Endothelial cell (in vitro differentiated cells): ENCODE measurements at places on chromosomes 12 and 14. TPM values are rescaled to one million over a fixed set of nuclear protein-coding genes. Genes with fewer than 3 reads are reported as not detected.

- no peak for DNase-seq
- H3K27me3 ChIP-seq: peaks cover 3% of the 10 kb centered on the region
- H3K36me3 ChIP-seq: no peaks in the 10 kb centered on the region
- peaks cover 14% of the 10 kb centered on the region for H3K4me1 ChIP-seq
Observed at GRCh38 chr12:14905269-14906004, 19.8 kb upstream of the MGP start.

- DNase-seq: no peak
- no peaks in the 10 kb centered on the region for H3K36me3 ChIP-seq
- peaks cover 30% of the 10 kb centered on the region for H3K4me1 ChIP-seq
- H3K27me3 ChIP-seq: peaks cover 3% of the 10 kb centered on the region
Observed at GRCh38 chr12:12505544-12506495, 56.8 kb downstream of the DUSP16 start.

The NID2 gene
- 80.8 TPM for total RNA-seq

DNA sequence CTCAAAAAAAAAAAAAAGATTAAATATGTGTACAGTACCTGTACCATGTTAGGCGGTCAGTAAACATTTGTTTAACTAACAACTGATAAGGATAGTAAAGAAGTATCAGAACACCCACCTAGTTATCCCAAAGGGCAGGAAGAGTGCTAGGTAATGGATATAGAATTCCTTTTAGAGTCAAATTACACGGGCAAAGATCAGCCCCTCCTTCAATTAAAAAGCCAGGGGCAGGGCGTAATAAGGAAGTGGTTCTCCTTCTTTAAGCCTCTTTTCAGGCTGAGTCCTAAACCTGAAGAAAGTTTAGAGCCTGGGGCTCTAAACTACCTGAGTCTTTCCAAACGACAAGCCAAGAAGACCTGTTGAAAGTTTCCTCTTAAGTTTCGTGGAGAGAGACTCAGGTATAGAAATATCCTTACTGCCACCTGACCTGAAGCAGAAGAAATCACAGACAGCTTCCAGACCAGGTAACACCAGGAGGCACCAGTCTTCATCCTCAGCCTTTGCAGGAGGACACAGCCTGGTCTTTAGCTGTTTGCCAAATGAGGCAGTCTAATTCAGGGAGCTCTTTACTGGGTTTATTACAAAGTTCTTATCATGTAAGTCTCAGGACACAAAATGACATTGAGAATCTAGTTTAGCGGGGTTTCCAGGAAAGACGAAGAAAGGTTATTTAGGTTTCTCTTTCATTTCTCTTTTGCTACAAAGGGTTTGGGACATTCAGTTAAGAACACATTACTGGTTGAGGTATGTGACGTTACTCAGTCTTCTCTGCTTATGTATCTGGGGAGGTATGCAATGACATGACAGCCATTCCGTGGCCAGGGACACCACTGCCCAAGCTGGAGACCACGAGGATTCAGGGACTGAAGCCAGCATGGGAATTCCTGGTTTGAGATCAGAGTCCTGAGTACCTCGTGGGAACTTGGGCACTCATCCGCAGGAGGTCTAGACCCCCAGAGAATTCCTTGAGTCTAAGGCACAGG is at the start of gene BCL2L14:
BCL2L14 (plus strand) TSS at position 266 of the 983 bp plus-strand sequence. CDS start 8,367 bp downstream, outside the sequence.
- H3K4me3 ChIP-seq: no peak within 1 kb of the TSS
- peaks cover 10% of the 10 kb centered on the region for H3K4me1 ChIP-seq
- H3K27ac ChIP-seq: peak within 1 kb of the TSS; percentile 22
- H3K27me3 ChIP-seq: peaks cover 1% of the 10 kb centered on the region
- no peak for DNase-seq

- peak overlapping the region; percentile 83 for H3K27ac ChIP-seq
- H3K4me3 ChIP-seq: no peak overlapping the region
- peak; percentile 90 for DNase-seq
- H3K36me3 ChIP-seq: peaks cover 40% of the 10 kb centered on the region
- peaks cover 24% of the 10 kb centered on the region for H3K4me1 ChIP-seq
Observed at GRCh38 chr14:103500148-103500990, 22.3 kb downstream of the CKB start.

- DNase-seq: peak; percentile 14
- H3K27me3 ChIP-seq: no peaks in the 10 kb centered on the region
- H3K4me3 ChIP-seq: no peak overlapping the region
- peaks cover 68% of the 10 kb centered on the region for H3K4me1 ChIP-seq
Observed at GRCh38 chr12:75705749-75706711, 194.6 kb upstream of the KRR1 start.

DNA sequence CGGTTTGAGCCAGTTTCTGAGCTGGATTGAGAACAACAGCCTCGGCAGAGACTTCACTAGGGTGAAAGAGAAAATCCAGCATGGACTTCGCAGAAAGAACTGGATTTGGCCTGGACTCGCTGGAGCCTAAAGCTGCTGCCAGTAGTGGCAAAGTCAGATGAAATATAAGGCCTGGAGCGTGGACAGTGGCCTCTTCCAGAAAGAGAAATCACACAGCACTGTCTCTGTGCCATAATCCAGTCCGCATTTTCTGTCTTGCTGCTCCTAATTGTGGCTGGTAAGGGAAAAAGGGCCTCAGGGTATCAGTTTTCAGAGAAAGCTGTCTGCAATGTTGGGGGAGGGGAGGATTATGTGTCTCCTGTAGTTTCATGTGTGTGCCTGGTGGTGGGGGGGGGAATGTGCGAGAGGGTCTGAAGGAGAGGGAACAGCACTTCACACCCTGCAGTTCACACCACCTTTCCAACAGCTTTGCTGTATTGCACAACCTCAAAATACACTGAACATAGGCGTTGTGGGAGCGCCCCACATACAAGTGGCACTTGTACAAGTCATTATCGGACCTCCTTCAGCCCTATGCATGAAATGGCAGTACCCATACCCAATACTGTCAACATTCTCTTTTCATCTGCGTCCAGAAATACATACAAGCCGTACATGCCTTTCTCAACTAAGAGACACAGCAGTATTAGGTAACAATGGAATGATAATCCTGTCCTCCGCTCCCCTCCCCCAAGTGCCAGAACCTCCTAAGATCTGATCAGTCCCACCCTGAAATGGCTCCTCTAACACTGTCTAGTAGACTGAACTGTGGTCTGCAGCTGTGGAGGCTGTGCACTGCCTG is 107.5 kb upstream of the ATF7IP start:
- H3K27me3 ChIP-seq: peaks cover 11% of the 10 kb centered on the region
- H3K36me3 ChIP-seq: peaks cover 10% of the 10 kb centered on the region
- peak overlapping the region; percentile 68 for H3K4me3 ChIP-seq
- H3K4me1 ChIP-seq: peaks cover 49% of the 10 kb centered on the region
- DNase-seq: peak; percentile 95

The MYO1H gene
- total RNA-seq: 4.4 TPM
